ENCODE measurements at places on chromosomes 2 and 18.

GRCh38 chr2:197606180-197606579 lies 69.2 kb downstream of the RFTN2 start:
- H3K4me3 ChIP-seq = no peak overlapping the region
- no peak for DNase-seq
- H3K27me3 ChIP-seq = peaks cover 5% of the 10 kb centered on the region
- peaks cover 8% of the 10 kb centered on the region for H3K4me1 ChIP-seq
- no peaks in the 10 kb centered on the region for H3K36me3 ChIP-seq
- H3K27ac ChIP-seq = no peak overlapping the region

DNA sequence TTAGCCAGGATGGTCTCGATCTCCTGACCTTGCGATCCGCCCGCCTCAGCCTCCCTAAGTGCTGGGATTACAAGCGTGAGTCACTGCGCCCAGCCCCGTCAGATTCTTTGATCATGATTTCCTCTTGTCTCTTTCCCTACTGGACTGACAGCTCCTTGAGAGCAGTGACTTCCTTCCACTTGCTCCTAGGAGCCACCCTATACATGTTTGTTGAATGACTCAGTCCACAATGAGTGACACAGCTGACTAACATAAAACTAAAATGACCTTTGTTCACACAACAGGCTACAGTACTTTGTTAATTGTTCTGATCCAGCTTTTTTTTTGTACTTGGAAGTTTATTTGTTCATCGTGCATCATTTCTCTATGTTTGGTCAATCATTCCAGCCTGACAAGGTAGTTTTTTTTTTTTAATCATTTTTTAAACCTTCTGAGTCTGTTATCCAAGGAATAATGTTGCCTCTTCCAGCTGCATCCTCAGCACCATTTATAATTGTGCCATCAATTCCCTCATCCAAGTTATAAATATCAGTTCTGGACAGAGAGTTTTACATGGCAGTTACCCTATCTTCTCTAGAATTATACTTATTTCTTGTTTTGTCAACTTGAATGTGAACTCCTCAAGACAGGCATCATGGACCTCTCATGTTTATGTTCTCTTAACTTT lies 42.9 kb upstream of the TUBA3E start:
- H3K4me1 ChIP-seq = no peaks in the 10 kb centered on the region
- no peak overlapping the region for H3K27ac ChIP-seq

DNA sequence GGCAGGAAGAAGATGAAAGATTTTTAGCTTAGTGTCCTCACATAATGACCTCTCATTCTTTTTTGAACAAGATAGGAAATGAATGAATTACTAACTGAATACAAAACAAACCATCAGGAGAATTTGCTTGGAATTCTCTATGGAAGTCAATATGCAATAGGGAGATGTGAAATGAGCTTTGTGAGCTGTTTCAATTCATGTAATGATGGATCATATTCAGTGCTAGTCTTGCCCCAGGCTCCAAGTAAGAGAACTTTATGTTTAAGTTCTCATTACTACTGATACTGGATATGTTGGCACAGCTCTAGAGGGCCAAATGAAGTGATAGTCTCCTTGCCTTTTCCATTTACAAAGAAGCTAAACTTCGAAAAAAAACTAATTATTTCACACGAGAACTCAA lies 29.2 kb downstream of the MYOM1 start:
- no peaks in the 10 kb centered on the region for H3K27me3 ChIP-seq
- DNase-seq = no peak
- no peaks in the 10 kb centered on the region for H3K4me1 ChIP-seq
- H3K27ac ChIP-seq = no peak overlapping the region
- H3K36me3 ChIP-seq = peaks cover 5% of the 10 kb centered on the region

DNA sequence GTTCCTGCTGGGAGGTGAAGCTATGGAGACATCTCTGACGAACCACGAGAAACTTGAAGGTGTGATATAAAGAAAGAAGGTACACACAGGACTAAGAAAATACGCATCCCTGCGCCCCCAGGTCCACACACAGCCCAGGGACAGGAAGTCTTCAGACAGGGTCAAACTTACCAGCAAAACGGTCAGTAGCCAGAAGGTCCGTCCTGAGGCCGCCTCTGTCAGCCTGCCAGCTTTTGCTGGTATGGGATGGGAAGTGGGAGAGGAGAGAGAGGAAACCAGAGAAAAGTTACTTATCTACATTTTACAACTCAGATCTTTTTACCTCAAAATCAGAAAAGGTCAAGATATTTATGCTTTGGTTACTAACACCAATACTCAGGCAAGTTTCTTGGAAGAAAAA lies 47.2 kb downstream of the HDLBP start:
- peaks cover 40% of the 10 kb centered on the region for H3K4me1 ChIP-seq
- peaks cover 27% of the 10 kb centered on the region for H3K36me3 ChIP-seq
- H3K27me3 ChIP-seq = no peaks in the 10 kb centered on the region
- no peak for DNase-seq

GRCh38 chr2:67851956-67852824 lies 210.6 kb downstream of the C1D start:
- no peak for DNase-seq
- H3K36me3 ChIP-seq = no peaks in the 10 kb centered on the region
- peaks cover 2% of the 10 kb centered on the region for H3K27me3 ChIP-seq
- no peaks in the 10 kb centered on the region for H3K4me1 ChIP-seq
- H3K27ac ChIP-seq = no peak overlapping the region

Measured in activated CD8-positive, alpha-beta T cell treated with anti-CD3 and anti-CD28 coated beads for 36 hours (primary cell).